ENCODE measurements at places on chromosomes 5 and 9.

DNA sequence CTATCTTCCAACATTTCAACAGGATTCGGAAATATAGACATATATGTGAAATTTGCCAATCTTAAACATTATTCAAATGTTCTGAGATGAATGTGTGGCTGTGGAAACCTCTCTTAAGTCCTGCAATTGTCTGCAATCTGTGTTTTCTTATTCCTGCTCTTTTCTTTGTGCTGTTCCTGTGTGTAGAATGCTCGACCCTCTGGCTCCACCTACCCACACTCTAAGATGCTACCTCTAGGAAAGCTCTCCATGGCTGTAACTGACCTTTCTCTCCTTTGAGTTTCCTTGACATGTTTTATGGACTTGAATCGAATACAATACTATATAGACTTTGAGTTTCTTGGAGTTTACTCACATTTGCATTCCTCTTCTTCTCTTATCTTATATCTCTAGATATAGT, 120.6 kb upstream of the ASTN2 start:
- no peak for DNase-seq

- DNase-seq, result no peak
These were observed 95.3 kb downstream of the PTTG1 start for GRCh38 chr5:160516696-160517530.

- DNase-seq, result no peak
These were observed 8.5 kb downstream of the PANK3 start for GRCh38 chr5:168570490-168571328.

DNA sequence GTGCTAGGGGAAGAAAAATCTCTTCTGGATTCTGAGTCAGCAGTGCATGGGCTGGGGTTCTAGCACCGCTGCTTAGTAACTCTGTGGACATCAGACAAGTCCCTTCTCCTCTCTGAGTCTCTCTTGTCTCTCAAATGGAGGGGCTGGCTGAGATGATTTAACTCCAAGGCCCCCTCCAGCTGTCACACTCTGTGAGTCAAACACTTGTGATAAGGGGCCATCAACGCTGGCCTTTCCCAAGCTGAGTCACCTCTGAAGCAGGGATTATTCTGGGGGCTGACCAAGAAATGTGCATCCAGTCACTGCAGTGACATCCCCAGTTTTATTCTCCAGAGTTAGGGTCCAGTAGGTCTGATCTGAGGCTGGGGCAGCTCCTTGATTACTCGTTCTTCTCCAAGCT, 110.4 kb upstream of the ZNF462 start:
- DNase-seq, result no peak

Data from NCI-H2081 treated with DMSO at 0.1 percent for 48 hours (cell line).